ENCODE measurements at places on chromosomes 3 and 15. TPM values are rescaled to one million over a fixed set of nuclear protein-coding genes. Genes with fewer than 3 reads are reported as not detected.

The KNL1 gene
- 6.3 TPM for total RNA-seq

The ZCWPW2 gene
- total RNA-seq, result 2.1 TPM

The ANKRD63 gene
- not detected for total RNA-seq

The VEPH1 gene
- total RNA-seq, result 1.0 TPM

The ADAMTS17 gene
- total RNA-seq, result 5.7 TPM

The IL12A gene
- total RNA-seq, result 0.52 TPM

The ACVR2B gene
- total RNA-seq, result 17.7 TPM

The GNB4 gene
- total RNA-seq, result 60.5 TPM

The GOLGA8B gene
- 8.4 TPM for total RNA-seq

The IDH2 gene
- 185 TPM for total RNA-seq

The GALNT15 gene
- 3.7 TPM for total RNA-seq

The ENTPD3 gene
- 1.6 TPM for total RNA-seq

Data from skeletal muscle tissue (tissue), 5 donors.